ENCODE measurements at places on chromosomes 12 and 14.

- no peak for DNase-seq
Observed at GRCh38 chr12:666066-666465, 2.8 kb upstream of the NINJ2 start.

- no peak for DNase-seq
Observed at GRCh38 chr12:124764870-124765580, 98.6 kb downstream of the SCARB1 start.

GRCh38 chr14:32572867-32573150, 243.7 kb downstream of the AKAP6 start:
- DNase-seq = no peak

DNA sequence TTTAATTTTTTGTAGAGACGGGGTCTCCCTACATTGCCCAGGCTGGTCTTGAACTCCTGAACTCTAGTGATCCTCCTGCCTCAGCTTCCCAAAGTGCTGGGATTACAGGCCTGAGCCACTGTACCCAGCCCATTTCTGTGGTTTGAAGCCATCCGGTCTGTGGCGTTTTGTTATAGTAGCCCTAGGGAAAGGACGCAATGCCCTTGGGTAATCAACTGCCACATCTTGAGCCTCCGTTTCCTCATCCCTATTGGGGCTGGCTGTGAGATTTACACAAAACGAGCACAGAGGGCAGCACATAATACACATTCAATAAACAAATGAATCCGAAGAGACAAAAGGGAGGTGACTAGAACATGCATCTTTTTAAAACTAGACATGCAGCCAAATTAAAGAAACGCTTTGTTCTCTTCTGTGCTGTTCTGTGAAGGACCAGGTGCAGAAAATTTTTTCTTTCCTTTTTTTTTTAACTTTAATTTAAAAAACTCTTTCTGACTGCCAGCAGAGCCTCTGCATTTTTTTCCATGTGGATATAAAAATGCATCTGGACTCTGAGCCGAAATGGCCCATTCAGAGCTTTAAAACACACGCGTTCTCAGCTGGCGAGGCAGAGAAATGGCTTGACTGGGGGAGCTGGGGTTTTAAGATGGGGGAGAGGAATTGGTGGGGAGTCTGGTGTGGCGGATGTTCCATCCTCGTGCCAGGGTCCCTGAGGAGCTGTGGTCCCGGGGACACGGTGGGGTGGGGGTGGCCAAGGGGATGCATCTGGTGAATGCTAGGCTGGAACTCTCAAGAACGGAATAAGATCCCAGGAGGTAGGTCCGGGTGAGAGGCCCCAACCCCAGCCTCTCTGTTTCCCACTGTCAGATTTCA, 119.0 kb downstream of the RBM19 start:
- DNase-seq = no peak

GRCh38 chr12:122003651-122004611, 17.8 kb upstream of the BCL7A start:
- DNase-seq = no peak

GRCh38 chr14:20019257-20019865, at the start of gene OR4K14:
OR4K14 (minus strand) TSS chr14:20019307; CDS start chr14:20015193, 4,114 bp downstream.
- no peak for DNase-seq

Data from activated T-cell treated with anti-CD3 and anti-CD28 coated beads for 48 hours (primary cell).